NCI-H1417 treated with DMSO at 0.1 percent for 48 hours (cell line): ENCODE measurements at places on chromosomes 16 and 17.

GRCh38 chr17:33786478-33786877 is 468.6 kb upstream of the CCL2 start:
- DNase-seq, result no peak

DNA sequence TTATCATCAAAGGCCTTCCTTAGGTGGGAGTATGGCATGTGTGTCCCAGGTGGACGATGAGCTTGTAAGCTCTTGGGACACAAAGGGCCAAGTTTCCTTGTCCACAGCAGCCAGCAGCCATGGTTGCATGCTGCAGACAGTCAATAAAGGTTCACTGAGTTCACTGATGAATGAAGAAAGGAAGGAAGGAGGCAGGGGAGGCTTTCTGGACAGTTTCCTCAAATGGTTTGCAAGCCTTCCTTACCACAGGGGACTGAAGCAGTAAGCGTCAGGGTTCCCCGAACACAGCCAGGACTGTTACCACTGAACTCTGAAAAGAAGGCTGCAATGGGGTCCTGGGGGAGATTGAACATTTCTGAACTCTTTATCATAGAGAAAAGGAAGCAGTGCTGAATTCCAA is 111.1 kb downstream of the GAS7 start:
- DNase-seq, result no peak

DNA sequence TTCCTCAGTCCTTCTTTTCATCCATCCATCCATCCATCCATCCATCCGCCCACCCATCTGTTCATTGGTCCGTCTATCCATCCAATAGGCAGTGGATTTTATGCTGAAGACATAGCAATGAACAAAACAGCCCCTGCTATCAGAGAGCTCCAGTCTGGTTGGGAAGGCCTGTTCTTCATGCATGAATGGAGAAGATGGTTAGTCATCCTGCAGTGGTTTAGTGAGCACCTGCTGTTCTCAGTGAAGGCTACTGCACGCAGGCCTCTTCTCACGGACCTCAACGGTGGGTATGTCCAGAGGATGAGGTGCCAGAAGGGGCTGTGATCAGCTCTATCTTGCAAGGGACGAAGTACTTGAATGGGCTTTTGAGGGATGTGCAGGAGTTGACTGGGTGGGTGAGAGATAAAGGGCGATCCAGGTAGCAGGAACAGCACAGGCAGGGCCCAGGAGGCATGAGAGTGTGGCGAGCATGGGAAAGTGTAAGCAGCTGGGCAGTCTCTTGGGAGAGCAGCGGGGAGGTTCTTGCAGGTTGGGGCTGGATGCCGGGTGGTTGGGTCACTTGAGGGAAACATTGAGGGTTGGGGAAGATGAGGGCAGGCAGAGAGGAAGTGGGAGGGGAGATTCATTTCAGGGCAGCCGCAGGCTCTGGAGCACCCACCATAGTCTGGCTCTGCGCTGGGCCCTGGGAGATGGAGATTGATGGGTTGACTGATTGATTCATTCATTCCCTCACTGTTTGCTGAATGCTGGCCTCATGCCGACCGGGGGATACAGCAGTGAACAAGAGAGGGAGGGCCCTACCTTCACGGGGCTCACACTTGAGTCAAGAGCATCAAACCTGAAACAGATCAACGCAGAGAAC is 115.0 kb upstream of the CIBAR2 start:
- no peak for DNase-seq

GRCh38 chr17:8963647-8964258 is 1.8 kb downstream of the PIK3R5 start:
- DNase-seq, result no peak

GRCh38 chr17:64441772-64442540 is 7.0 kb upstream of the MILR1 start:
- no peak for DNase-seq

- no peak for DNase-seq
These were observed 138.6 kb downstream of the TOX3 start for GRCh38 chr16:52408191-52408845.

- no peak for DNase-seq
These were observed 38.7 kb downstream of the NLRC5 start for GRCh38 chr16:57028086-57028485.

DNA sequence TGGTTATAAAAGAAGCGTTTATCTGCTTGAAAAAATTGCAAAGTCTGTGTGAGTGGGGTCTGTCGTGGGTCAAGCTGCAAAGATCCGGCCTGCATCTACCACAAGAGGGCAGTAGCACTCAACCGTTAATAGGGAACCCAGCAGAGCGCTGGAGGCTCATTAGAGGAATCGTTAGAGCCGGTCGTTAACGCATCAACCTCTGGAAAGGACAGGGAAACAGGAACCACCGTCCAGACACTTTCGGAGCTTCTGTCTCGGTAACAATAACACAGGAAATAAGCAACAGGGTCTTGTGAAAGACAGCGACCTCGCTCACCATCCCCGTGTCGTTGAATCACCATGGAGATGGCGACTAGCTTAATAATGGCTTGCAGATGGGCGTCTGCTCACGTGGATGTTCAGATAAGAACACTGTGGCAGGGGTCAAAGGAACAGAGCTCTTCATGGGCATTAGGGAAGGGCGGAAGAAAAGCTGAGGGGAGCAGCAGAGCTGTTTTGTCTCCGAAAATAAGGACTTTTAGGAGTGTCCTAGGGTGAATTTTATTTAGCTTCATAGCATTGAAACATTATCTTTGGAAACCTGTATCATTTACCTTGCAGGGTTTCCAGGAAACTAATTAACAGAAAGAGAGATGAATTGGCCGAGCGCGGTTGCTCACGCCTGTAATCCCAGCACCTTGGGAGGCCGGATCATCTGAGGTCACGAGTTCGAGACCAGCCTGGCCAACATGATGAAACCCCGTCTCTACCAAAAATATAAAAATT is 11.9 kb upstream of the NSRP1 start:
- DNase-seq, result peak; percentile 87

DNA sequence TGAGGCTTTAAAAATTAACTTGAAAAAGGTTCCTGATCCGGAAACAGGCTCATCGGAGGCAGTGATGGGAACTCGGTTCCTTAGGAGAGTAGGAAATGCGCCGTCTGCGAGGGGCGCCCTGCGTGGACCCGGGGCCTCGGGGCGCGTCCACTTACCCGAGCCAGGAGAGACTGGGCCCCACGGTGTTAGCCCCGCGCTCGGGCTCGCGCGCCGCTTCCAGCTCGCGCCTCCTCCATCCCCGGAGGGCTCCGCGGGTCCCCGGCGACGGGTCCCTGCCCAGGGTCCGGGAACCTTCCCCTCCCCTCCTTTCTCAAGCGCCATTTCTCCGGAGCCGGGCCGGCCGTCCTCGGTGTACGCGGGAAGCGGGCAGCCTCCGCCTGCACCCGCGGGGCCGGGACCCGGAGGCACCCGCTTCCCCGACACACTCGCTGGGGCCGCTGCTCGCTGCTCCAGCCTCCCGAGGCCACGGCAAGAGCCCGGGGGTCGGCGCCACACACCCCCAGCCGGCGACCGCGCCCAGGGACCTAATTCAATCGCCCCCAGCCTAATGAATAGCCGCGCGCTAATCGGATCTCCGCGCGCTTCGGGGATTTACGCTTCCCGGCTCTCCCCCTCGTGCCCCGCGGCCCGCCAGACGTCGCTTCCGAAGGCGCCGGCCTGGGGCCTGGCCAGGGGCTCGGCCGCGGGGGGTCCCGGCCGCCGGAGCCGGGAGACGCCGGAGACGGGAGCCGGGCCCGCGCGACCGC is 2.2 kb upstream of the BAHCC1 start:
- DNase-seq, result no peak

GRCh38 chr16:78220571-78220970 is 121.1 kb downstream of the WWOX start:
- no peak for DNase-seq

DNA sequence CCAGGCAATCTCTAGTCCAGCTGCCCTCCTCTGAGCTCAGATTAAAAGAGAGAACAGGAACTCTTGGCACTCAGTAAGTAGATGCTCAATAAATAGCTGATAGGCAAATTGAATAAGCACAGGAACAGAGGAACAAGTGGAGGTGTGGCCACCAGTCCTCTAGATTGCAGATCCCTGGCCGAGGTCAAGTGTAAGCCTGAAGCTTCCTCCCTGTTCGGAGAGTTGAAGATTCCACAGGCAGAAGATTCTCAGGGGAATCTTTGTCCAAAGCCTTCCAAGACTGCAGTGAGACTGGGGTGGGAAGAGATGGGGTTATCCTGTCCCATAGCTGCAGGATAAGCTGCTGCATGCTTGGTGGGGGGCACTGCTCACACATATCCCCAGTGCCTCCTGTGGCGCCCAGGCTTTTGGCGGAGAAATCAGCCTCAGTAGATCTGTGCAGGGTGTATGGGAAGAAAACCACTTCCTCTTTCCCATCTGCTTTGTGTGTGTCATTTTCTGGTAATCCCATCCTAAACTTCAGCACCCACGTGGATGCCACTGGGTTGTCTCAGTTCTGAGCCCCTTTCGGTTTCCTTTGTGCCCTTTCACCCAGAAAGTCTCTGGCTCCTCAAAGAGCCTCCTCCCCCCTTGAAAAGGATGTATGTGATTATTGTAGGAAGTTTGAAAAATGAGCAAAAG is 12.1 kb downstream of the CD300A start:
- no peak for DNase-seq

GRCh38 chr16:2341456-2342447 is 1.2 kb upstream of the ABCA3 start:
- DNase-seq, result no peak

DNA sequence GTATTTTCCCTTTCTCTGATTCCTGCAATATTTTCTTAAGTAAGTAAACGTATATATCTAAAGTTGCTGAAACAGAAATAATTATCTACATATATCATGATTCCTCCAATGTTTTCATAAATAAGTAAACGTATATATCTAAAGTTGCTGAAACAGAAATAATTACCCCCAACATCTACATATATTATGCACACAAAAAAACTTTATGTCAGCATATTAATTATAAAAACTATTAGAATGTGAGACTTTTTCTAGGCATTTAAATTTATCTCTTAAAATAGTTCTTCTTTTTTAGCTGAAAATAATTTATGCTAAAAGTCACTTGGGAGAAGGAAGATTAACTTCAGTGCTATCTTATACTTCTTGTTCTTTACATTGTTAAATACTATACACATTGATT is 88.5 kb downstream of the WNT3 start:
- DNase-seq, result no peak

GRCh38 chr16:66479661-66480264 is 52.7 kb downstream of the BEAN1 start:
- no peak for DNase-seq

- no peak for DNase-seq
These were observed 1.2 kb downstream of the CDT1 start for GRCh38 chr16:88804552-88805339.

- no peak for DNase-seq
These were observed 76.2 kb downstream of the NT5M start for GRCh38 chr17:17379197-17379991.

DNA sequence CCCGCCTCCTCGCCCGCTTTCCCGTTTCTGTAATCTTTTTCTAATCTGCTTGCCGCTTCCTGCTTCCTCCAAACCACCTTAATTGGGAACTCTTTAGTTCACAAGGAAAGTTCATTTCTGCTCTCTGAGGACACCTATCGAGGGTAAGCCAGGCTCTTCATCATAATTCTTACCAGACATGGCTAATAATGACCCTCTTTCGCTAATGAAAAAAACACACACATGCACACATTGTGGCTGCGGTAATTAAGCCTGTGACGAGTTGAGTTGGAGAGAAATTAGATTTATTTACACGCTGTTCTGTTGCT is 100.6 kb downstream of the ZNF423 start:
- DNase-seq, result no peak

GRCh38 chr17:49342575-49342936 is 19.5 kb downstream of the ZNF652 start:
- DNase-seq, result no peak

- DNase-seq, result no peak
These were observed 53.9 kb upstream of the ACSF3 start for GRCh38 chr16:89039756-89040155.

DNA sequence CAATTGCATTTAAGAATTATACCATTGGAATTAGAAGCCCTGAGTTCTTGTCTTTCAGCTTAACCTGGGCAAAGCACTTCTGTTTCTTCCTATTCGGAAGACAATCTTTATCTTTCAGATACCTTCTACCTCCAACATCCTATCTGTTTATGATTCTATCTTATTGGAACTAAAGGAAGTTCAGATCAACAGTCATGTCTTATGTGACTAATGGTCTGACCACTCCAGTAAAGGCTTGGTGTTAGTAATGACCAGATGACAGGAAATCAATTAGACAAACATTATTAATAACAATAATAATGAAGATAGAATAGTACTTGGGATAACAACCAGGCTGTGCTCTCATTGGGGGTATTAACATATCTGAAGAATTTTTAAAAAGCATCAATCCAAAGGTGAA is 11.3 kb downstream of the HS3ST3A1 start:
- DNase-seq, result no peak
